ENCODE measurements at places on chromosomes 2 and 18.

DNA sequence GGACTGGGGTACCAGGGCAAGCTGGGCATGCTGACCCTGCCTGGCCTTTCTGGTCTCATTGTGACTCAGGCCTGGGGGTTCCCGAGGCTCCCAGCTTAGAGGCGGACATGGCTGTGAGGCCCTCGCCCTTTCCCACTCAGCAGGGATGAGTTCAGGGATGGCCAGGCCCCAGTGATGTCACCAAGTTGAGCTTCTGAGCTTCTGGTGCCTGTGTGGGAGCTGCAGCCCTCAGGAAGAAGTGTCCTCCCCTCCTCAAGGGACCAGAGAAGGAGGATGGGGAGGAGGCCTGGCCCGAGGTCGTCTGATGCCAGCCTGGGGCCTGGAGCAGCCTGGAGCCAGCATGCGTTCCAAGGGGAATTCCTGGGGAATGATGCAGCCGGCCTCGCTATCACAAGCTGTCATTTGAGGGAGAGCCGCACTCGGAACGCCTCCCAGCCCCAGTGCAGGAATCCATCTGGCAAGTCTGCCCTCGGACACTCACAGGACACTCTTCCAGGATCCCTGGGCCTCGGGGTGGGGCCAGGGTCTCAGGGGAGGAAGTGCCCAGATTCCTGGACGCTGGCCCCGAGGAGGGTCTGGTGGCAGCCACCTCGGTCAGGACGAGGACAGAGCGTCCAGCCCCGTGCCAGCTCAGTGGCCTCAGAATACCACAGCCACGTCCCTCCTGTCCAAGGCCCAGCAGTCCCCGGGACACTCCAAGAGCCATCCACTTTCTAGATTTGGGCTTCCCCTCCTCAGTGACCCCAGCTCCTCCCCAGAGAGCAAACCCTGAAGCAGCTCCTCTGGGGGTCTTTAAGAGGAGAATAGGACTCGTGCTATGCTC is 61.2 kb upstream of the GPC1 start:
- no peak for DNase-seq

DNA sequence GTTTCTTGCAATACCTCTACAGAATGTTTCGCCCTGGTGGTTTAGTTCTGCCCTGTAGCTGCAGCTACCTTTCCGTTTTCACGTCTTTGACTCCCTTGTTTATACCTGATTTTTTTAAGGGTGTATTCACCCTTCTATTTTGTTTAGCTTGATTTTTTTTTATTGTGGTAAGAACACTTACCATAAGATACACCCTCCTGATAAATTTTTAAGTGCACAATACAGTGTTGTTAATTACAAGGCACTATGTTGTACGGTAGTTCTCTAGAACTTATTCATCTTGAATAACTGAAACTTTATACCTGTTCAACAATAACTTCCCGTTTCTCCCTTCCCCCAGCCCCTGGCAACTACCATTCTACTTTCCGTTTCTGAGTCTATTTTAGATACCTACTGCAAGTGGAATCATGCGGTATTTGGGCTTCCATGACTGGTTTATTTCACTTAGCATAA is 48.9 kb upstream of the NABP1 start:
- DNase-seq = no peak

DNA sequence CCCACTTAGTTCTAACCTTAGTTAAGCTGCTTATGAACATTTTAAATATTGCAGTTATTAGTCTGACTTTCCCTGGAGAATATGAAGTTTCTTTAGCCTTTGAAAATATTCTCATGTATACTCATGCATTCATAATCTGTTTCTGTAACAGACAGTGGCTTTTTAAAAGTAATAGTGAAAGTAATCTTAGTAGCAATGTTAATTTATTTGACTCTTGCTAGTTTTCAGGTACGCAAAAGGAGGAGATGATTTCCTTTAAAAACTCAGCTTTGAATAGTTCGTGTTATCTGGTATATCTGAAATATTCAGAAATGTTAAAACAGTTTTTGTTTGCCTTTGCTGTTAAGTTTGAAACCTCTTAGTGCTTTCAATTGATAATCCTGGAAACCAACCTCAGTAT is 3.8 kb downstream of the ANKRD12 start:
- no peak for DNase-seq

DNA sequence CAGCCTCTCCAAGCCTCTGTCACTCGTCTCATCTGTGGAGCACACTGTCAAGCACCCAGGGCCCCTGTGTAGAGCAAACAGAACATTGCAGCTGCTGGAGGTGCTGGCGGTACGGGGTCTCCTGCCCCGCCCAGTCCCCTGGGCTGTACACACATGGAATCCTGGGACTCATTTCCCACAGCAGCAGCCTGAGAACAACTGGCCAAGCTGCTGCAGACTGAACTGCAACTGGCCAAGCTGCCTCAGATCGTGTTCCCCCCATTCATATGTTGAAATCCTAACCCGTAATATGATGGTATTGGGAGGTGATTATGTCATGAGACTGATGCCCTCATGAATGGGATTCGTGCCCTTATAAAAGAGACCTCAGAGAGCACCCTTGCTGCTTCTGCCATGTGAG is 130.5 kb downstream of the NCK2 start:
- no peak for DNase-seq

DNA sequence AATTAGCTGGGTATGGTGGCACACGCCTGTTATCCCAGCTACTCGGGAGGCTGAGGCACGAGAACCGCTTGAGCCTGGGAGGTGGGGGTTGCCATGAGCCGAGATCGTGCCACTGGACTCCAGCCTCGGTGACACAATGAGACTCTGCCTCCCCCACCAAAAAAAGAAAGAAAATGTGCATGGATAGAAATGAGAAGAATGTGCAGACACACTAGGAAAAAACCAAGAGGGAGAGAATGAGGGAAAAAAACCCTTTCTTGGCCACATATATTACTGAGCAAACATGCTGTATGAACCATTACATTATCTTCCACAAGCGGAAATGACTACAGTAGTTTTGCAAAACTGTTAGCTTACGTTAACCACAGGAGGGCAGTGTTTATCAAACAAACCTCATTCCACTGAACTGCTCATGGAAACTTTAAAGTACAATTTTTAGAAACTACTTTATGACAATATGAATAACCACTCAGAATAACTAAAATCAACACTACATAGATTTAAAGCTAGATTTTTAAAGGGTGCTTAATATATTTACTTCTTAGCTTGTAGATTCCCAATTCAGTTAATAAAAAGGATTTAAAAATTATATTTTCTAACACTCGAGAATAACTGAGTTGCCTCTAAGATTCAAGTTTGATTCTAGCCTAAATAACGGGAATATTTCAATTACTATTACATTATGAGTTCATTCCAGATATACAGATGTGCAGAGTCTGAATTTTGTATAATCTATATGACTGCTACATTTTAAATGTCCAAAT is 26.4 kb downstream of the ASXL2 start:
- DNase-seq = no peak

DNA sequence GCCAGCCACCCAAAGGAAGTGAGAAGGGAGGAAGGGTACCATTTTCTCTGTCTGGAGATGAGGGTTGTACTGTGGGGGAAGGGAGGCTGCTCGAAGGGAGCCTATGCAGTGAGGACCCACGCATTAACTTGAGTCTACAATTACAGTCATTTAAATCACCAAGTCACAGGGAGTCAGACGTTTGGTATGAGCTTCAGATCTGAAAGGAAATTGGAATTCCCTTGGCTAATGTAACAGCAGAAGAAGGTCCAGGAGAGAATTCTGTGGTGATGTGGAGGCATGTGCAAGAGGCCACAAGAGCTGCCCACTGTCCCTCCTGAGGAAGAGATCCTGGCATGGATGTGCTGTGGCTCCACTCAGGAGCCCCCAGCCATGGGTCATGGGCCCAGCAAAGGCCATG is 22.5 kb downstream of the DAPL1 start:
- no peak for DNase-seq

GRCh38 chr2:222281506-222281905 is 17.3 kb downstream of the PAX3 start:
- no peak for DNase-seq

DNA sequence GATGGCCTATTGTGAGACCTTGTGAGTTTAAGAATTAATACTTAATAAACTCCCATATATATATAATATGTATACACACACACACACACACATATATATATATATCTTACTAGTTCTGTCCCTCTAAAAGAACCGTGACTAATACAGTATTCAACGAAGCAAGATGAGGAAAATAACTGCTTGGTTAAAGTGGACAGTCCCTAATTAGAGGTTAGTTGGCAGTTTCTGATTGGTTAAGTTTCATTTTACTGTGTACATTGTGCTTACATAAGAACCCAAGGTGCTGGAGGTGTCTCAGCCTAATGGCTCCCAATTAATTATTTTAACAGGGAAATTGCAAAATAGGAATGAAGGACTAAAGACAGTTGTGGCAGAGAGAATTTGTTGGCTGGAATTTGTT is 132.1 kb downstream of the STRN start:
- no peak for DNase-seq

DNA sequence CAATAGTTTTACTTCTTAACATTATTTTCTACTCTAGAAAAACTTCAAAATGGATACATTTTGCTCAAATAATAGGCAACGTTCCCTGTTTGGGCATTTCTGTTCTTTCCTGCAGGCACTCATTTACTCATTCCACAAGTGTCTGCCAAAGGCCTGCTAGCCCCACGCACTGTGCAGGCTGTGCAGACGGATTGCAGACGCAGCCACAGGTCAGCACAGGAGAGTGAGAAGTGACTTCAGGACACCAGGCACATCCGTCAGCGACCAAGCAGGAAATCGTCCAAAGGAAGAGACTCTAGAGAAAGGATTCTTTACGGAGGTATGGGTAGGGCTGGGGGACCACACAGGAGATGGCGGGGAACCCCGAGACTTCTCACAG is 103.0 kb upstream of the AGAP1 start:
- no peak for DNase-seq

DNA sequence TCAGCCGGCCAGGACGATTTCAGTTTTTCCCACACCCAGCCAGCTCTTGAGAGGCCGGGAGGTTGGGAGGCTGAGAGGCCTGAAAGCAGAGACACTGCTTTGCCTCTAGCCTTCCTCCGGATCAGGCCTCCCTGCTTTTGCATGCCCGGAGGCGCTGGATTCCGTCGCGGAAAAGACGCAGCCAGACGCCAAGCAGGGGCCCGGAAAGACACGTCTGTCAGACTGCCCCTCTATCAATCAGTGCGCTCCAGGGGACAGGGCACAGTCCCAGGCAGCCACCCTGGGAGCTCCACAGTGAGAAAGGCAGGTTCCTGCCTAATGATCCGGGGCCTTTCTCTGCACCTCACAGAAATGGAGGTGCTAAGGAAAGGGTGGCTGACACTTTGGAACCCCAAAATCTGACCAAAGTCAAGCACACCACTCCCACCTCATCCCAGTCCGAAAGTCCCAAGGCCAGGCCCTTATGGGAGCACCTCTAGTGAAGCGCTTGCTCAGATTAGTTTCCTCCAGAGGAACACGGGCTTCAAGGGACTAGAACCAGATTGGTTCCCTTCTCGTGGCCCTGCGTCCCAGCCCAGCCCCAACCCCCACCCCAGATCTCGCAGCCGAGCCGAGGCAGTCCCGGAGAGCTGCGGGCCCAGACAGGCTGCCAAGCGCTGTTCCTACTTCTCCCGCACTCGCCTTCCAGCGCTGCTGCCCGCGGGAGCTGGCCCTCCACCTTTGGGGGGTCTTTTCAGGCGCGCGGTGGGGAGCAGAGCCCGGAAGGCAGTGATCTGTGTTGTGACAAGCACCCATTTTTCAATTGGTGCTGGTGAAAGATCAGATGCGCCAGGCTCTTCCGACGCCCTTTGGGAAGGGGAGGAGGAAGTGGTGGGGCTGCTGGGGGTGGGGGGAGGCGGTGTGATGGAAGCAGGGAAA is 5.0 kb downstream of the DLX1 start:
- DNase-seq = no peak

- DNase-seq = no peak
Observed at GRCh38 chr2:133607679-133608078, 39.4 kb upstream of the NCKAP5 start.

DNA sequence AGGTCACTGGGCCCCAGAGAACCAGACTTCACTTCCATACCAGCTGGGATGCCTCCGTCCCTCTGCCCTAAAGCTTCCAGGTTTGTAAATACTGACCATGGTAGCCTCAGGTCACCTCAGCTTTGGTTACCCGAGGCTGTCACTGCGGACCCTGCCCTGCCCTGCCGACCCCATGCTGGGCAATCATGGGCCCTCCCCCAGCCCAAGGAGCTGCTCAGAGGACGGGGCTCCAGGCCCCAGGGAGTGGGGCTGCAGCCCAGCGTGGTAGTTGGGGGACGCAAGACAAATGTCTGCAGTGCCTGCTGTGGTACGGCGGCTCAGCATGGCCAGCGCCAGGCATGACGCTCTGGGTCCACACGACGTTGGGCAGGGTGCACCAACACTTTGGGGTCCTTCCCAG is 25.3 kb downstream of the RAMP1 start:
- no peak for DNase-seq

- no peak for DNase-seq
Observed at GRCh38 chr2:108993095-108993937, 4.3 kb upstream of the EDAR start.

DNA sequence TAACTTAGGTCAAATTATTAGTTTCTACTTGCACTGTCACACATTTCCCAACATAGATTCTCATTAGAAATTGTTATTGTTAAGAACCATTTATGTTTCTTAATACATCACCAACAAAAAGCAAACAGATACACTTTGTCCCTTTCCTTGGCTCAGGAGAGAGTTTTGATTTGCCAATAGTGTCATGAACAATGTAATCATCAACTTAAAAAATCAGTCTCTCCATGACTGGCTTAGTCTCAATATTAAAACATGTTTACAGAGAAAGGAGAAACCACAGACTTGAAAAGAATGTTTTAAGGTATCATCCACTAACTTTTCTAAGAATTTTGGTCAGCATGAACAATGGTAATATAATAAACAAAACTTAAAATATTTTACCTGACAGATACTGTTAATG is 416.5 kb upstream of the KCNH7 start:
- DNase-seq = no peak

GRCh38 chr18:58190842-58191530 is 147.0 kb downstream of the NEDD4L start:
- DNase-seq = no peak

- DNase-seq = no peak
Observed at GRCh38 chr2:15048000-15048399, 415.5 kb downstream of the LRATD1 start.

GRCh38 chr2:67566958-67567635 is 170.0 kb downstream of the ETAA1 start:
- no peak for DNase-seq

GRCh38 chr2:237453671-237454070 is 33.4 kb upstream of the MLPH start:
- DNase-seq = no peak

DNA sequence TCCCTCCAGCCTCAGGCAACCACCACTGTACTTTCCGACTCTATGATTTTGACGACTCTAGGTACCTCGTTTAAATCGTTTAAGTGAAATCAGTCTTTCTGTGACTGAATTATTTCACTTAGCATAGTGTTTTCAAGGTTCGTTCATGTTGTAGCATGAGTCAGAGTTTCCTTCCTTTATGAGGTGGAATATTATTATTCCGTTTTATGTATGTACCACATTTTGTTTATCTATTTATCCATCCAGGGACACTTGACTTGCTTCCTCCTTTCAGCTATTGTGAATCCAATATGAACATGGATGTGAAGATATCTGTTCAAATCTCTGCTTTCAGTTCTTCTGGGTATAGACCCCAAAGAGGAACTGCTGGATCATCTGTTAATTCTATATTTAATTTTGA is 19.1 kb downstream of the IL1R2 start:
- no peak for DNase-seq

GRCh38 chr2:42332575-42332974 is 28.4 kb downstream of the COX7A2L start:
- no peak for DNase-seq

Data from cortex of kidney (tissue), 1 donor.